A549 treated with GW870086 at 1 μM for 4 hours (cell line): ENCODE measurements at places on chromosomes 1 and 21. TPM values are rescaled to one million over a fixed set of nuclear protein-coding genes. Genes with fewer than 3 reads are reported as not detected.

AMPD1 gene
- total RNA-seq: not detected in 5 replicates

CD84 gene
- total RNA-seq: not detected in 5 replicates

EVA1B gene
- total RNA-seq: 11.7 to 24.8 TPM (median 22.8 TPM) in 5 replicates

PTAFR gene
- total RNA-seq: 0.09 to 0.27 TPM (median 0.23 TPM) in 5 replicates
